ENCODE measurements at places on chromosomes 12 and 14.

DNA sequence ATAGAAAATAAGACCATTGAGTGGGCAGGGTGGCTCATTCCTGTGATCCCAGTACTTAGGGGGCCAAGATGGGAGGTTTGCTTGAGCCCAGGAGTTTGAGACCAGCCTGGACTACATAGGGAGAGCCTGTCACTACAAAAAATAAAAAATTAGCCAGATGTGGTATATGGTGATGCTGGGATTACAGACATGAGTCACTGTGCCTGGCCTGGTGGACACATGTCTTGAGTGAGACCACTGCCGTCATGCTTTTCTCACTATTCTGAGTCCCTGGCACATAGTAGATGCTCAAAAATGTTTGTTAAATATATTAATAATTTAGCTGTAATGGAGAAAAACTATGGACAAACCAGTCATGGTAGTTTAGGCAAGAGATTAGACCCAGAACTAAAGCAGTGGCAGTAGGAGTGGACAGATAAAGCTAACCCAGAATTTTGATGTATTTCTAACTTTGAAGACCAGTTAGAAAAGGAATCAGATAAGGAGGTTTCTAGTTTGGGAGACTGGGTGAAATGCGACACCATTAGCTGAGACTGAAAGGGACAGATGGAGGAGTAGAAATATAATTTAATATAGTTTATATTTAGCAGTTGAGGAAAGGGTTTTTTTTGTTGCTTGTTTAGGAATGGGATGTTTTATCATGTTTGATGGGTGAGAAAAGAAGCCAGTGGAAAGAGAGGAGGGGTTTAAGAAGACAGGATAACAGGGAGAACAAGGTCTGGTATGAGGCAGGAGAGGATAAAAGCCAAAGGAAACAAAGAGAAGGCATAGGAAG is 7.4 kb upstream of the PTGES3 start:
- DNase-seq, result no peak

DNA sequence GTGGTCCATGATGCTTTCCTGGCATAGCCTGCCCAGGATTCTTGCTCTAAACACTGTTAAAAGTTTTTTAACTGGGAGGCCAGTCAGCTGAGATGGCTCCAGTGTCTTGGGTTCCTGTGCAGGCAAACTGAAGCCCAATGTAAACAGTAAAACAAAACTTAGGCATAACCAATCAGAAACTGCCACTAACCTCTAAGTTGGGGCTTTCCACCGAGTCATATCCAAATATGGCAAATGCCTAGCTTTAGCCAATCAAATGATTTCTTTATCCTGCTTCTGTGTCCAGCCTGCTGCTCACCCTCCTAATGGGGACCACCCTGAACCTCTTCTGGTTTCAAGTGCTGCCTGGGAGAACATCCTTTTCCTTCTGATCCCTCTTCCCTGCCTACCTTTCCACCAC is 277.9 kb downstream of the EMP1 start:
- DNase-seq, result no peak

GRCh38 chr12:67152451-67152850 is 116.7 kb upstream of the CAND1 start:
- no peak for DNase-seq

DNA sequence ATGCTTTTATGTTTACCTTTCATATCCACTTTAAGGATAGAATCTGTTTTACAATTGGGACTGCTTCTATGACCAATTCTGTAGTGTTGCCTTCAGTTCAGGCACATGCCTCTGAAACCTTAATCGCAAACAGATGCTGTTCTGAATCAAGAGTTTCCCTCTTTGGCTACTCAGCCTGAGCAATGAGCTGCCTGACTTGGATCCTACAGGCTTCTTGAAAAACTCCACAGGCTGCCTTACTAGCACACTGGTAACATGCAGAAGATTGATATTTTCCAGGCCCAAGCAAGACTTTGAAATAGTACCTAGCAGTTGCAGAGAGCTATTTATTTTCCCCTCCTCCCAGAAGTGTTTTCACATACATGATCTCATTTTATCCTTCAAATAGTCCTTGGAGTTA is 34.8 kb upstream of the PMCH start:
- DNase-seq, result no peak

GRCh38 chr14:75578102-75578785 is at the start of gene FLVCR2:
TSS of gene FLVCR2 (plus strand) at chr14:75578620. CDS start at chr14:75578973, 353 bp downstream.
- peak; percentile 95 for DNase-seq

DNA sequence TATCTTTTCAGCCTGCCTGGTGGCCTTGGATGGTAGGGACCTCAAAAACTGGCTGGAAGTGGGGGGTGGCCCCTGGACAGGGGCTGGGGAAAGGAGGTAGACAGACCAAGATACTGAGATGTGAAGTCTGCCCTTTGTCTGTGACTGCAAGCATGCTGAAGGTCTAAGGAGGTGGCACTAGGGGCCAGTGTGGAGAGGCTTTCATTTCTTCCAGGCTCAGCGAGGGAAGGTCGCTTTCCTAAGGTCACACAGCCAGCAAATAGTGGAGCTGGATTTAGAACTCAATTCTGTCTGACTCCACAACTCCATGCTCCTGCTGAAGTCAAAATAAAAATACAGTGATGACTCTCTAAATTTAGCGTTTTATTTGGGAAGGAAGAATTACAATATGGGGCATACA is 11.3 kb upstream of the PLBD2 start:
- DNase-seq, result no peak

GRCh38 chr12:68290126-68290525 is 36.7 kb upstream of the IL22 start:
- no peak for DNase-seq

DNA sequence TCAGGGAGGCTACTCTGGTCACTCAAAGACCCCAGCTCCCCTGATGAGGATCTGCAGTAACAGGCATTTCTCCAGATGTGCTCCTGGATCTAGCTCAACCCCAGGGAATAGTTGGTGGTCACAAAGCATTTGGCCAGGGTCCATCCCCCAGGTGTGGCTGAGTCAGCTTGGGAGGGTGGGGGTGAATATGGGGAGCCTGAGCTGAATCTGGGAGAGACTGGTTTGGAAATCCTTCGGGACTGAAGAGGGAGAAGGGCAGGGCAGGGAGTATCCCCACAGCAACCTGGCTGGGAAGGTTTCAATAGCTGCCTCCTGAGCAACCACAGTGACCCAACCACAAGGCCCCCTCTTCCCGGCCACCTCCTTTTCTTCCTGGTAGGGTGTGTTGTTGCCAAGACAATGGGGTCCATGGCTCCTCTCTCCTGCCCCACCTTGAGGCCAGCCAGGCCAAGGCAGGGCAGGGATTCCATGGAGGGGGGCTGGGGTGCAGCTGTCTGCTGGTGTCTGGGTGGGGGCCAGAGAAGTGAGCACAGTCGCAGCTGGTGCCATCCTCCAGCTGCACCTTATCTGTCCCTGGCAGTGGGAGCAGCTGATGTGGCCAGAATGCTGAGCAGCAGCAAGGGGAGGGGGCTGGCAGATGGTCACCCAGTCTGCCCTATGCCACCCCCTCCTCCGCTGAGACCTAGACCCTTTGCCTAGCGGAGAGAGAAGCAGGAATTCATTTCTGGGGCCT is 5.5 kb downstream of the ASIC1 start:
- no peak for DNase-seq

DNA sequence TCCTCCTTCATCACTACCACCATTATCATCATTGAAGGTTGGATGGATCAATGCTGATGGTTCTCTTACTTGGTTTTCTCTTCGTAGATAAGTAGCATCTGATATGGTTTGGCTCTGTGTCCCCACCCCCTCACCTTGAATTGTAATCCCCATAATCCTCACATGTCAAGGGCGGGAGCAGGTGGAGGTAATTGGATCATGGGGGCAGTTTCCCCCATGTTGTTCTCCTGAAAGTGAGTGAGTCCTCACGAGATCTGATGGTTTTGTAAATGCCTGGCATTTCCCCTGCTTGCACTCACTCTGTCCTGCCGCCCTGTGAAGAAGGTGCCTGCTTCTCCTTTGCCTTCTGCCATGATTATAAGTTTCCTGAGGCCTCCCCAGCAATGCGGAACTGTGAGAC is 172.4 kb upstream of the PWP1 start:
- no peak for DNase-seq

GRCh38 chr12:63752841-63753240 is 26.9 kb upstream of the RXYLT1 start:
- DNase-seq, result no peak

GRCh38 chr14:68312300-68312699 is 480.6 kb downstream of the ZFP36L1 start:
- DNase-seq, result no peak

GRCh38 chr14:104657563-104658324 is 31.7 kb upstream of the INF2 start:
- no peak for DNase-seq

DNA sequence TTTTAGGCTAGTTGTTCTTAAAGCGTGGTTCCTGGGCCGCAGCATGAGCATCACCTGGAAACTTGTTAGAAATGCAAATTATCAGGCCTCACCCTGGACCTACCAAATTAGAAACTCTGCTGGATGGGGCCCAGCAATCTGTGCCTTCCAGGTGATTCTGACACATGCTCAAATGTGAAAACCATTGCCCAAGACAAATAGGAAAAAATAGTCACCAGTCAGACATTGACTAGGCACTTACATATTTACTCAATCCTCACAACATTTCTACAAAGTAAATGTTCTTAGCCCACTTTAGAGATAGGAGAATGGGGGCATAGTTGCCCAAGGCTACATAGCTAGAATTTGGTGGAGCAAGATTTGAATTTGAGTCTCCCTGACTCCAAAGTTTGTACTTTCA is 3.3 kb downstream of the CELA1 start:
- no peak for DNase-seq

GRCh38 chr12:19893514-19893913 is 454.2 kb downstream of the AEBP2 start:
- peak; percentile 17 for DNase-seq

Data from HTR-8/SVneo (cell line).